ENCODE measurements at places on chromosomes 5 and 9.

GRCh38 chr9:71630377-71630995, 137.8 kb downstream of the CEMIP2 start:
- DNase-seq: no peak

DNA sequence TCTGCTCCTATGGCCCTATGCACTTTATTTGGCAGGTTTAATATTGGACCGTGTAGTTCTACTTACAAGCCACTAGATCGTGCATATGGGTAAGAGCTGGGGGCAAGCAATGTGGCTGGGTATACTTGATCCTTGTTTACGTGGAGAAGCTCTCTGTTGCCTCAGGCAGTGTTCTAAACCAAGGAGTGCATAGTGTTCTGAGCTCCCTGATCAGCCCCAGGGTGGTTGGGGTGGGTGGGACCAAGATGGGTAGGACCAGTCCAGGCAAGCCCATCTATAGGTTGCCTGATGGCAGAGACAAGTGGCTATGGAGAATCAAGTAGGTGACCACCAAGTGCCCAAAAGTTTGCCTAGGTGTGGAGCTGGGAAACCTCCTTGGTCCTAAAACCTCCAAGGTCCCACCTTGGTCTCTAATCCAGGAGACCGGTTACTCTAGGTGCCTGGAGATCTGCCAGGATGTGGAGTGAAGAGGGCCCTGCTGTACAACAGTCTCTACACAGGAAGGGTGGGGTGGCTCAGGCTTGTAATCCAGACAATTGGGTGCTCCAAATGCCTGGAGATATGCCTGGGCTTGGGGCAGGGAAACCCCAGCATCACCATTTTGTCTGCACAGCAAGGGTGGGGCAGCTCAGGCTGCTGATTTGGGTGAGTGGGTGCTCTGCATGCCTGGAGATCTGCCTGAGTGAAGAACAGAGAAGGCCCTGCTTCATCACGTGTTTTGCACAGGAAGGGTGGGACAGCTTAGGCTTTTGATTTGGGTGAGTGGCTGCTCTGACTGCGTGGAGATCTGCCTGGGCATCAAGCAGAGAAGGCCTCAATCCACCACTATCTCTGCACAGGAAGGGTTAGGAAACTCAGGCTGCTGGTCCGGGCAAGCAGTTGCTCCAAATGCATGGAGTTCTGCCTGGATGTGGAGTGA, 659.8 kb downstream of the TLE4 start:
- peak; percentile 75 for DNase-seq

DNA sequence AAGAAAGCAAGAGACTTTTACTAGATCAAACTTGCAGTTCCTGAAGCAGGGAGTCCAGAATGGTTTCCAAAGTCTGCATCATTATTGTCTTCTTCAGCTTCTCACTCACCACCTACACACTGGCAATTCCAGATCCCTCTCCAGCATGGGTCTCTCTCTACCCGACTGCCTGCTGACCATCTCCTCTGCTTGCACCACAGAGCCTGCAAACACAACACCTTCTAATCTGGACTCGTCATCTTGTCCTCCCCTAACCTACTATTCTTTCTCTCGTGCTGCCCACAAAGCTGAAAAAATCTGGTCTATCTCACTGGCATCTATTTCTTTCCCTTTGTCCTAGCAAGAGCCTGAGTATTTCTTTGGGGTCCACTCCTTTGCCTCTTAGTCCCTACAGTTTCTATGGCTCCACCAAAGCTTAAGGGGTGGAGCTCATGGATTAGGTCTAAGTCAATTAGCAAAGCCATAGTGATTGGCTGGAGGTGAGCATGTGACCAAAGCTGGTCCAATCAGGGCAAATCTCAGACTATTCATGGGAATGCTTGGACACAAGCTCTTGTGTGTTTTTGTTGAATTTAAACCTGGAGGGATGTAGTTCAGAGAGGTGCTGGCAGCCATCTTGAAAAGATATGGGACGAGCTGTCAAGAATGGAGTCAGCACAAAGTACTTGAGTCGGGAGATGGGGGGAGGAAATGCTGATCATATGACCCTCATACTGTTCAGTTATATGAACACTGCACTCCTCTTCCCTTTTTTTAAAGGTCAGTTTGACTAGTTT, 63.5 kb downstream of the GALNT12 start:
- DNase-seq: no peak

GRCh38 chr5:62538017-62538942, 40.3 kb upstream of the LRRC70 start:
- no peak for DNase-seq

- DNase-seq: no peak
Observed at GRCh38 chr9:11871852-11872251, 821.3 kb upstream of the TYRP1 start.

- no peak for DNase-seq
Observed at GRCh38 chr5:65128226-65128625, 353.5 kb downstream of the ADAMTS6 start.

- DNase-seq: no peak
Observed at GRCh38 chr9:115058684-115059315, 59.2 kb downstream of the TNC start.

DNA sequence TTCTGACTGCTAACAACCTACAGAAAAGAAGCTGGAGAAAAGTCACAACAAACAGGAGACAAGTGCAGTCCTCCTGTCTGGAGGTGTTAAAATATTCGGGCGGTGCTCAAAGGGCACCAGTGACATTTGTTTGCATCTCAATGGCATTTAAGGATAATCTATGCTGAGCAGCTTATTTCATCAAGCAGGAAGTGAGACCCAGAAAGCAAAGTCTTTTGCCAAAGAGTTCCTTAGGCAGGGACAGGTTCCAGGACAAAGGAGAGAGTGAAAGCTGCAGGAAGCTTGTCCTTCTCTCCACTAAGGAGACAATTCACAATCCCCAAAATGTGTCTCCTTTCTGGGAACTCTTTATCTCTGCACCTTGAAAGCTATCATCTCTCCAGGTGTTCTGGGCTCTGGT, 38.7 kb upstream of the CDK20 start:
- DNase-seq: no peak

GRCh38 chr5:62568800-62569432, 9.7 kb upstream of the LRRC70 start:
- DNase-seq: no peak

DNA sequence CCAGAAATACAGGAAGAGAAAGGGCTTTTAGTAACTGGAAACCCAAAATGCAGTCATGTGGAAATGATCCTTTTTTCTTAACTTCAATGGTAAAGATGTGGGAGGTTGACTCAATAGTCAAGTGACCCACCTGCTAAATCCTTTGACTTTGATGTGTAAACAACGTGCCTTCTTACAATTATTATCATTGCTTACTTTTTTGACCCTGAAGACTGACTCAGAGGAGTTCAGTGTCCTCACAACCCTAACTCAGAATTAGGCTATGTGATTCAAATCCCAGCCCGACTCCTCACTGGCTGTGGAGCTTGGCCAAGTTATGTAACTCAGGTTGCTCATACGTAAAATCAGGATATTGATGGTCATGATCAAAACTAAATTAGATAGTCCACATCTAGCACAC, 27.9 kb downstream of the ANXA1 start:
- DNase-seq: no peak

DNA sequence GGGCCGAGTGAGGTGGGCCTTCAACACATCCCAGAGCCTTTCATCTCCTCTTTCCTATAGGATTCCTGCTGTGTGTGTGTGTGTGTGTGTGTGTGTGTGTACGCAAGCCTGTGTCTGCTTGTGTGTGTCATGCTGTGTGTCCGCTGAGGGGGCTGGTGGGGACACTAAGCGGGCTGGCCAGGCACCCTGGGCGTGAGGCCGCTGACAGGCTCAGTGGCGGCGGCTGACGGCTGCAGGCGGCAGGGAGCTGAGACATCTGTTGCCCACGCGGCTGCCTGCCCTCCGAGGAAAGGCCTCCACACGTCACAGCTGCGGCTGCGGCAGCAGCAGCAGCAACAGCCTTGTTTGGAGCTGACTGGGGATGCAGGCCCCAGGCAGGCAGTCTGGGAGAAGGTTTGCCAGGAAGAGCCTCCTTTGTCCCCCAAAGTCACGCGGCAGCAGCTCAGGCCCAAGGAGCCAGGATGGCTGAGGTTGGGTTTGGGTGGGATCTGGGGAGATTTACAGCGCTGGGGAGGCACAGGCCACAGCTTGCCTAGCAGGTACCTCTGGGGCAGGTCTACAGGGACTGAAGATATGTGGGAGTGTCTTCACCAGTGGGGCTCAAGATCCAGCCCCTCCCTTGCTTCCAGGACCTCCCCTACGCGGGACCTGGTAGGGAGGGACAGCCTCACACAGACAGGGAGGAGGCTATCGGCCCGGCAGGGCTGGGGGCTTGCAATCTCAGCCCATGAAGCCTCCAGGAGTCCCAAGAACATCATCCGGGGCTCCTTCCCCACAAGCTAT, 1.8 kb downstream of the PDLIM4 start:
- DNase-seq: no peak

DNA sequence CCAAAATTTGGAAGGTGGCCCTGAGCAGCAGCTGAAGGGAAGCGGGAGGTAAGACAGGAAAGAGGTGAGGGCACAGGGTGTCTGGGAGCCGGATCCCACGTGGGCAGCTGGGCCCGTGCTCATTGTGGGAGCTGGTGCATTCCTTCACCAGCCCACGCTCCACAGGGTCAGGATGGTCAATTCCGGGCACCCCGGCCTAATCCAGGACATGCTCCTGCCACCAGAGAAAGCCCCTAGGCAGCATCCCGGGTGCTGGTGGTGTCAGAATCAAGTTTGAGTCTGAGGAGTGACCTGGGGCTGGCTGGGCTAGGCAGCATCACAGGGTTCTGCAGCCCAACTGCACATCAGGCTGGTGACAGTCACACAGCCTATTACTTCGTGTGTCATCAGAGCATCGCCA, 7.1 kb upstream of the PDCD6 start:
- DNase-seq: no peak

- no peak for DNase-seq
Observed at GRCh38 chr9:115849679-115850412, 303.7 kb upstream of the PAPPA start.

GRCh38 chr9:2464624-2465023, 157.0 kb upstream of the VLDLR start:
- no peak for DNase-seq

DNA sequence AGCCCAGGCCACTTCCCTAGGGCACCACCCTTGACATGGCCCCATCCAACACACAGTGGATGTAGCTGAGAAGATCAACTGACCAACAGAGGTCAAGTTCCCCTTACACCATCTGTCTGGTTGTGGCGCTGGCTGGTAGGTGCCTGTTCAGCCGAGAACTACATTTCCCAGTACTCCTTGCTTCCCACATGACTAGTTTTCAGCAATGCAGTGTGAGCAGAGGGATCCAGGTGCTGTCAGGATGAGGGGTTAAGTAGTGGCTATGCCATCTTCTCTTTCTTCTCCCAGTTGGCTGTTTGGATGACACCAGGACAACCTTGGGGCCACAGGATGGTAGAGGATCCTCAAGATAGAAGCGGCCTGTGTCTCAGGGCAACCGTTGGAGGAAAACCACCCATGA, 48.6 kb upstream of the SH3PXD2B start:
- no peak for DNase-seq

DNA sequence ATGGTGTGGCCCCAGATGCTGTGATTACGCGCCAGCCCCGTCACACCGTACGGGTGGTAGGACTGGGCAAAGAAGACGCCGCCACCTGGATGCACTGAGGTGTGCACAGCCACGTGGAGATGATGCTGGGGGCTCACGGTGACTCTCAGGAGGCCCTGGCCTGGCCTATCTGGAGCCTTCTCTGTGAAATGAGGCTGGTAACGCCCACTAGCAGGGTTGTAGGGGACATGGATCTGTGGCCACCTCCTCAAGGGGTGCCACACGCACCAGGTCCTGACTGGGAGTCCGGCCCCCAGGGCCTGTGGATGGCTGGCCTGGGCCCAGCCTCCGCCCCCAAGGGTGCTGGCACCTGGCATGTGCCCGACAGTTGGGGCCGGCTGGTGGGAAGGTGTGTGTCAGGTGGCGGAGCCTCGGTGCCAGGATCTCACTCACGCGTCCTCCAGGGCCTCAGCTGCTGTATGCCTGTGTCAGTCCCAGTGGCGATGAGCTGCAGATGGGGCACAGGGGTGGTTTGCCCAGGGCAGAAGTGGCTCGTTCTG, 32.4 kb downstream of the NEK6 start:
- peak; percentile 91 for DNase-seq

DNA sequence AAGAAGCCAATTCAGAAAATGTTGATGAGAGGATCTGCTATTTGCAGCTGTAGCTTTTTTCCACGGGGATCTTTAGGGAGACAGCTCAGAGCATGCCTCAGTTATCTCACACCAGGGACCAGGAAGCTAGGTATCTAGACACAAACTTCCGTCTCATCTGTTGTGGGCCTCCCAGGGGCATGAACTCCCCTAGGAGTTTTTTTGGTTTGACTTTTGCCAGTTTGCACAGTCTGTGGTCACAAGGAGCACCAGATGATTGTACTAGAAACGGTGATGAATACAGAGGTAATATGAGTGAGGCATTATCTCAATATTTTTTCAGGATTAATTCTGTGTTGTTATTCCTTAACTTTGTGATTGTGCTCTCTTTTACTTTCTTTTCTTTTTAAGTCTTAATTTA, 533.2 kb upstream of the SEMA6A start:
- no peak for DNase-seq

GRCh38 chr9:113978725-113979342, 99.3 kb downstream of the AMBP start:
- no peak for DNase-seq

GRCh38 chr5:126801992-126802294, 25.0 kb downstream of the LMNB1 start:
- peak; percentile 48 for DNase-seq

GRCh38 chr5:4212981-4213819, 617.6 kb downstream of the IRX1 start:
- no peak for DNase-seq

GRCh38 chr5:93995126-93995621, 253.8 kb upstream of the POU5F2 start:
- no peak for DNase-seq

- DNase-seq: no peak
Observed at GRCh38 chr5:18102733-18103132, 468.5 kb downstream of the TAF11L14 start.

- no peak for DNase-seq
Observed at GRCh38 chr5:40221796-40222195, 457.9 kb upstream of the PTGER4 start.

- no peak for DNase-seq
Observed at GRCh38 chr9:97874624-97875023, 21.6 kb downstream of the FOXE1 start.

DNA sequence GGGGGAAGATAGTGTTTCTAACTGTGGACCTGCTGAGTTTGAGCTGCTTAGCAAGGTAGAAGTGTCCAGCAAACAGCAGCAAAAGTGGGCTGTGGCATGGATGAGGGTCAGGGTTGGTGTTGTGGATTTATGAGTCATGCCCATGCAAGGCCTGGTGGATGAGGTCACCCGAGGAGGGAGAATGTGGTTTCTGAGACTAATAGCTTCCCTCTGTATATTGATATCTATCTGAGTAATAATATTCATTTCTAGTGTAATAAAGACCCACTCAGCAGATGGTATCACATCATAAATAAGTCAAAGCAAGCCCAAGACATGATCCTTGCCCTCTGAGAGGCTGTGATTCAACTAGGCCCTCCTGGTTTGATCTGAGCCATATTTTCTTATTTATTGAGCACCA, 597.8 kb upstream of the CLINT1 start:
- DNase-seq: no peak

- DNase-seq: no peak
Observed at GRCh38 chr9:133108794-133109641, 12.0 kb downstream of the RALGDS start.

Data from B cell (primary cell).